ENCODE measurements at places on chromosomes 1 and 21. TPM values are rescaled to one million over a fixed set of nuclear protein-coding genes. Genes with fewer than 3 reads are reported as not detected.
A peak's percentile ranks its signal among the peaks of the same experiment; 100 is the strongest.

DNA sequence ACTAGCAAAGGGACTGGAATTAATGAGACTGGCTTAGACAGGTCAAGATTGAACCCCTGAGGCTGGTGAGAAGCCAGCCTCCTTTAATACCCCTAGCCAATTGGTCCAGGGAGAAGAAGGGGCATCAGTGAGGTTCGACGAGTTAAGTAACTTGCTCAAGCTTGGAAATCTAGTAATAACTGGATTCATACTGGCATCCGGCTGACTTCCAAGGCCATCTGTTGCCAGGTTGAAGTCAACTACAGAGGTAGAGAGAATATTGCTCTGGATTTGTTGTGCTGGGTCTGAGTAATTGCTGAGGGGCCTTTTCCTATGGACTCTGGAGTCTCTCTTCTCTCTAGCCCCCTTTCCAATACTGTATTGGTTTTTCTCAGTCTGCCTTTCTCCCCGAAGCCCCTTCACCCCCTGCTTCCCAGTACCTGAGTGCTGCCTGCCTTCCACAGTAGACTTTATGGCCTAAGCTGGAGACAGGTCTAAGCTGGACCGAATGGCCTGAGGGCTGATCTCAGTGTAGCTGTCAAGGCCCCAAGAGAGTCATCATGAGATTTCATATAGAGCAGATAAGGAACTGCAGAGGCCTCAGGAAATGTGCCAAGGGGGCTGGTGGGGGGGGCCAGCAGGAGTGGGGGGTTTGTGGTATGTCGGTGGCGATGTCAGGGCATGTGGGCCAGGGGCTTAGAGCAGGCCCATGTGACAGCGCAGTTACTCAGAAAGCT lies 42.4 kb upstream of the IL19 start:
- H3K36me3 ChIP-seq = peaks cover 3% of the 10 kb centered on the region
- H3K4me1 ChIP-seq = no peaks in the 10 kb centered on the region

Gene SPRR2F
- not detected for total RNA-seq

DNA sequence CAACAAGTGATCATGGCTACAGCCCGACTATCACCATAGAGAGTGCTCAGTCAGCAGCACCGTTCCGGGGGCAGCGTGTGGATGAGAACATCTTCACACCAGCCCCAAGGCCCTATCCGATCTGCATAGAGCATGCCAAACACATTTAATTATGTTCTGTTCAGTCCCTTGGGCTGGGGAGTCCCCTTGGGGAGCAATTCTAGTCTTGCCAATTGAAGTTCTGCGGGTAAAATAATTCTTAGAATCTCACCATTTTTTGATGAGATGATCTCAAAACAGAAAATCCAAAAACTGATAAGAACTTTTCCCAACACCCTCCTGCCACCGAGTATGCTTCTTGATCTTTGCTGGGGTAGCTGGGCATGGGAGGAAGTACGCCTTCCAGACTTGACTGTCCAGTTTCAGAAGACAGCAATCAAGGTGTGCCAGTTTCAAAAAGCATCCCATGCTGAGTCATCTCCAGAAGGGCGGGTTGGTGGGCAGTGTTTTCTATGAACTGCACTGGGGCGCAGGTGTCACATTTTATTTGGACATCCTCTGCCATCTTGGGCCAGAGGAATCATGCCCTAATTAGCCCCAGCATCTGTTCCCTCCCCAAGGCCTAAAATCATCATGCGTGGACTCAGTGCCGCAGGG lies 20.8 kb upstream of the PTPRF start:
- no peaks in the 10 kb centered on the region for H3K27me3 ChIP-seq
- H3K4me3 ChIP-seq = no peak overlapping the region
- no peak for DNase-seq
- no peaks in the 10 kb centered on the region for H3K36me3 ChIP-seq
- no peak overlapping the region for H3K27ac ChIP-seq

Gene RORC
- total RNA-seq = 73.2 TPM

GRCh38 chr1:57748719-57749118 lies 324.9 kb upstream of the DAB1 start:
- H3K27me3 ChIP-seq = no peaks in the 10 kb centered on the region
- no peak overlapping the region for H3K4me3 ChIP-seq
- no peak overlapping the region for H3K27ac ChIP-seq
- DNase-seq = no peak

Gene MYBPH
- total RNA-seq = not detected

DNA sequence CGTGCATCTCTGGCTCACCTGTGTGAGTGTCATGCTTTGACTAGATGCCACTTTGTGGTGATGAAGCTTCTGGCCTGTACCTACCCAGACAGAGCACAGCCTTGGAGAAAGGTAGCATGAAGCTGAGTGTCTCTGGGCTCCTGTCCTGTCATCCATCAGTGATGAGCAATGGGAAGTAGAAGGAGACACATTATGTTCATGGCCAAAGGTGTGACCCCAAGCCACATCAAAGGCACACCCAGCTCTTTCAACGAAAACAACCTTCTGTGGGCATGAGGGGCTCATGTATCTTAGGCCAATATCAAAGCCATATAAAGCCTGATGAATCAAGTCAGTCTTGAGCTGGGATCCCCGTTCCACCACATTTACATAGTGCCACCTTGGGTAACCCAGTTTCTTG lies 1.0 kb upstream of the CLIC6 start:
- no peaks in the 10 kb centered on the region for H3K4me1 ChIP-seq
- H3K4me3 ChIP-seq = no peak overlapping the region
- no peak for DNase-seq

GRCh38 chr1:247417831-247418230 lies 1.9 kb downstream of the NLRP3 start:
- H3K27ac ChIP-seq = no peak overlapping the region
- no peaks in the 10 kb centered on the region for H3K4me1 ChIP-seq
- no peak overlapping the region for H3K4me3 ChIP-seq
- no peaks in the 10 kb centered on the region for H3K27me3 ChIP-seq
- H3K36me3 ChIP-seq = no peaks in the 10 kb centered on the region
- no peak for DNase-seq

GRCh38 chr1:63921359-63921758 lies 147.5 kb downstream of the ROR1 start:
- DNase-seq = no peak
- H3K27ac ChIP-seq = no peak overlapping the region
- no peaks in the 10 kb centered on the region for H3K36me3 ChIP-seq
- H3K4me1 ChIP-seq = no peaks in the 10 kb centered on the region

Gene ETV3L
- total RNA-seq = not detected

GRCh38 chr1:75985827-75986226 lies 53.6 kb upstream of the ASB17 start:
- no peaks in the 10 kb centered on the region for H3K4me1 ChIP-seq
- H3K36me3 ChIP-seq = no peaks in the 10 kb centered on the region
- H3K27me3 ChIP-seq = no peaks in the 10 kb centered on the region
- no peak overlapping the region for H3K4me3 ChIP-seq
- DNase-seq = no peak

DNA sequence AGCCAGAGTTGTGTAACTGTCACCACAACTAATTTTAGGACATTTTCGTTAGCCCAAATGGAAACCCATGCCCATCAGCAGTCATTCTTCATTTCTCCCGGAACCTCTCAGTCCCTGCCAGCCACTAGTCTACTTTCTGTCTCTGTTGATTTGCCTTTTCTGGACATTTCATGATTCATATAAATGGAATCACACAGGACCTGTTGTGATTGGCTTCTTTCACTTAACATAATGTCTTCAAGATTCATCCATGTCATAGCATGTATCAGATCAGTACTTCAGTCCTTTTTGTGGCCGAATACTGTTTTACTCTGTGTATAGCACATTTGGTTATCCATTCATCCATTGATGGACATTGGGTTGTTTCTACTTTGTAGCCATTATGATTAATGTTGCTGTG lies 7.1 kb downstream of the SLC66A1 start:
- H3K27ac ChIP-seq = no peak overlapping the region
- no peak overlapping the region for H3K4me3 ChIP-seq
- no peaks in the 10 kb centered on the region for H3K36me3 ChIP-seq
- no peaks in the 10 kb centered on the region for H3K27me3 ChIP-seq

GRCh38 chr21:29638138-29638537 lies 301.7 kb downstream of the GRIK1 start:
- no peaks in the 10 kb centered on the region for H3K27me3 ChIP-seq
- H3K4me1 ChIP-seq = no peaks in the 10 kb centered on the region
- H3K4me3 ChIP-seq = no peak overlapping the region
- no peak overlapping the region for H3K27ac ChIP-seq
- H3K36me3 ChIP-seq = no peaks in the 10 kb centered on the region

DNA sequence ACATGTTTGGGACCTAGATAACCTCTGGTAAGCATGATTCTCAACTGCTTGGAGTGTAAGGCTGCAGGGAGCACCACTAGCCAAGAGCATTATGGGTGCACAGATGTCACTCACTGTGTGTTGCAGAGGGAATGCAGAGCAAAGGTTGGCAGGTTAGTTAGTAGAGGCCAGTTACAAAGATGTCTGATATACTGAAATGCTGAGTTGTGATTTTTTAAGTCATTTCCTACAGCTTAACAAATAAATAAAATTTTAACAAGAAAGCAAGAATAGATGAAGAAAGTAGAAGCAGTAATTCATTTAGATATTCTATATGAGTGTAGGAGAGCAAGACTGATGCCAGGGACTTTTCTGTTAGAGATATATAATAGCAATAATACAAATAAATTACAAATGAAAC lies 64.8 kb downstream of the MARK1 start:
- no peaks in the 10 kb centered on the region for H3K4me1 ChIP-seq
- no peak for DNase-seq
- no peak overlapping the region for H3K27ac ChIP-seq

GRCh38 chr1:163083690-163084089 lies 14.5 kb downstream of the RGS4 start:
- no peaks in the 10 kb centered on the region for H3K27me3 ChIP-seq
- no peaks in the 10 kb centered on the region for H3K4me1 ChIP-seq
- no peak overlapping the region for H3K4me3 ChIP-seq
- no peak for DNase-seq
- H3K27ac ChIP-seq = no peak overlapping the region

- no peak overlapping the region for H3K4me3 ChIP-seq
- H3K4me1 ChIP-seq = no peaks in the 10 kb centered on the region
- no peaks in the 10 kb centered on the region for H3K36me3 ChIP-seq
Measured at GRCh38 chr1:93679546-93679945, 2.1 kb downstream of the BCAR3 start.

GRCh38 chr1:164937291-164937690 lies 378.3 kb downstream of the PBX1 start:
- DNase-seq = no peak
- no peaks in the 10 kb centered on the region for H3K27me3 ChIP-seq
- H3K4me1 ChIP-seq = no peaks in the 10 kb centered on the region
- no peak overlapping the region for H3K4me3 ChIP-seq

Gene CD101
- total RNA-seq = 0.59 TPM

DNA sequence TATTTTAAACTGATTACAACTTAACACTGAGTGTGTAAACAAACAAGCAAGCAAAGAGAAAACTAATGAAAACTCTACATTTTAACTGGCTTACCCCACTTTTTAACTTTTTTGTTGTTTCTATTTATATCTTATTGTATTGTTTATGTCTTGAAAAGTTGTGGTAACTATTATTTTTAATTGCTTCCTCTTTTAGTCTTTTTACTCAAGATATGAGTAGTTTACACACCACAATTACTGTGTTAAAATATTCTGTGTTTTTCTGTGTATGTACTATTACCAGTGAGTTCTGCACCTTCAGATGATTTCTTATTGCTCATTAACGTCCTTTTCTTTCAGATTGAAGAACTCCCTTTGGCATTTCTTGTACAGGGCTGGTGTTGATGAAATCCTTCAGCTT lies 4.7 kb upstream of the HHAT start:
- no peaks in the 10 kb centered on the region for H3K36me3 ChIP-seq
- H3K4me3 ChIP-seq = no peak overlapping the region
- DNase-seq = no peak

- peaks cover 12% of the 10 kb centered on the region for H3K4me1 ChIP-seq
- H3K27ac ChIP-seq = peak overlapping the region; percentile 99
- H3K36me3 ChIP-seq = no peaks in the 10 kb centered on the region
- DNase-seq = peak; percentile 41
- peak overlapping the region; percentile 98 for H3K4me3 ChIP-seq
Measured at GRCh38 chr1:22053017-22053860, 730 bp downstream of the CDC42 start.

DNA sequence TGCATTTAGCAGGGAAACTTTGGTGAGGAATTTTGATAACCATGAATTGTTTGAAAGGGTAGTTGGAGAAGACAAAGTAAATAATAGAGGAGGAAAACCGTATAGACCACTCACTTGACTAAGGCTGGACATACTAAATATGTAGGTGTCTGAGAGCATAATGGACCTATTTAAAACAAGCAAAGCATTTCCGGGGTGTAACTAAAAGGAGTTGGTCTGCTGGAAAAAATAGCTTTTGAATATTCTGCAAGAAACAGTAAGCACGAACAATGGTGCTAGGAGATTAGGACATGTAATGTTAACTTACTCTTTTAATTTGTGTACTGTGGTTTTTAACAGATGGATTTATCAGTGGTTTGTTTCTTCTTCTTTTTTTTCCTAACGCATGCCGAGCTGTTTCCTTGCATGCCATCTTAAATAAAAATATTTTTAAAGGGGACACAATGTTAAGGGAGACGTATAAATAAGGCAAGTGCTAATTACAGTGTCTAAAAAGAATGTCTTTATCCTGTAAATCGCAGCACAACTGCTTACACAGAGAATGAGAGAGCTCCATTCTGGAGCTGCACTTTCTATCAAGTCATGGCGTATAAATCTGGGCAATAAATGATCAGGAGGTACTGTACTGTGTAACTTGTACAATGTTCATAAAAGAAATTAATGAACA lies 492.1 kb downstream of the LMO4 start:
- no peak overlapping the region for H3K4me3 ChIP-seq
- no peaks in the 10 kb centered on the region for H3K27me3 ChIP-seq
- H3K36me3 ChIP-seq = no peaks in the 10 kb centered on the region
- no peak overlapping the region for H3K27ac ChIP-seq
- H3K4me1 ChIP-seq = no peaks in the 10 kb centered on the region
- no peak for DNase-seq

DNA sequence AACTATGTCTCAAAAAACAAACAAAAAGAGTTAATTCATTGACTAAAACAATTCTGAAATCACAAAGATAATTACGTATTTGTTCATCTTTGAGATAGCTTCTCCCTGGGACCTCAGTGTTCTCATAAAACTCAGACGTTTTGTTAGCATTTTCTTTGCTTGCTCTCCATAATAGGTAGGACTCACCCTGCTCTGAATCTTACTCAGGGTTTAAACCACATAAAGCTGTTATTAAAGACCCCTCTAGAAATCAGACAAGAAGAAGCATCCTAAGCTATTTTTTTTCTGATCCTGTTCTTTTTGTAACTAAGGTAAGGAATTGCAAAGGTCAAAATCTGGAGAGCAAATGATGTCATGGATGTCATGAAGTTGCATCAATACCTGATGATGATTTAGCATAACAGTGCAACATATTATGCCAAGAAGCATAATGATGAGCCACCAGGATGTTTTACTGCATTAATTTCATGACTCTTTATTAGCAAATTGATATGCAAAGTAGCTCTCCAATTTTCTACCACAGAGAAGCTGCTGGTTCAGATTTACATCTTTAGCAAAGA lies 2.4 kb downstream of the FBXO42 start:
- H3K4me1 ChIP-seq = peaks cover 3% of the 10 kb centered on the region
- no peaks in the 10 kb centered on the region for H3K27me3 ChIP-seq
- peak overlapping the region; percentile 96 for H3K27ac ChIP-seq
- H3K36me3 ChIP-seq = no peaks in the 10 kb centered on the region
- H3K4me3 ChIP-seq = no peak overlapping the region
- DNase-seq = no peak

Gene AJAP1
- 6.7 TPM for total RNA-seq

Data from prostate gland (tissue), 2 donors.